ENCODE measurements at places on chromosomes 6 and 20.

DNA sequence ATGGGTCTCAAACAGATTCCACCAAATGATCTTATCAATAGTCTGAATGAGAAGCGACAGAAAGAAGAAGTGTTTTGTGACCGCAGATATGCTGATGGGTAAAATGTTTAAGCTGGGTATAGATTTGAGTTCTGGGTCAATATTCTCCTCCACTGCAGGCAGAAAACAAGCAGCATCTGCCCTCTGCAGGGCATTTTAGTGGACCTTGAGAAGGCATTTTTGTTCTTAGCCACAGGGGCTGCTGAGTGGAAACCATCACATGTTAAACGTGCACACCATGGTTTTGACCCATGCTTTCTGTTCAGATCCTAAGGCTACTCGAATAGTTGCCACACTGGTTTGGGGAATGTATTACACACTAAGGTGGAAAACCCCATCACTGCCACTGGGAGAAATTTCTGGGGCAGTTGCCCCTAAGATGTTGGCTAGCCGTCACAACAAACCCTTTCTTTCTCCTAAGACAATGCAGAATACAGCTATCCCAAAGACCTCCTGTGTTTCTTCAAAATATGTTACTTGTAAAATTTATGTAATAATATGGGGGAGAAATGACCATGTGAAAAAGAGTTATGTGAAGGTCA lies 5.5 kb downstream of the POU3F2 start:
- no peak for DNase-seq

GRCh38 chr6:149323925-149324324 lies 6.4 kb downstream of the TAB2 start:
- no peak for DNase-seq

DNA sequence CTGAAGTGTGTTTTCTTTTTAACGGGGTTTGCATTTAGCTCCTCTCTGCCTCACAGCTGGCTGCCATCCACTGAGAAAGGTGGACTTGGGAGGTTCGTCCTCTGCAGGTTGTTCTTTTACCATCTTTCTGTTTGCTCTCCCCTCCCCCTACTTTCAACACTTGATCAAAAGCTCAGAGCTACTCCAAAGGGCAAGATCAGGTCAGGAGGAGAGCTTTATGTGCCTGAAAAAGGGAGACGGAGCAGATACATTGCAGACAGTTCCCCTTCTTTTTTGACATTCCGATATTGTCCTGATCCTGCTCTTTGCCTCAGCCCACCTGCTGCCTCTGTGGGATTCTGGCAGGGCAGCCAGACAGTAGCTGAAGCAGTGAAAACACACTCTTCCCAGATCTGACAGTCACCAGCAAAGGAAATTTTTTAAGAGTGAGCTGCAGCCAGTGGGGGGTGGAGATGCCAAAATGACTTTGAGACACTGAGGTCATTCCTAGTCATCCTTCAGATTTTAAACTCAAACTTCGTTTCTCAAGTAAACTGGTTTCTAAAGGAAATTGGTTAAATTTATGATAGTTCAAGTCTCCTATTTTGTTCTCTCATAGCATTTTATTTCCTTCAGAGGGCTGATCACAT lies 26.5 kb downstream of the SMLR1 start:
- DNase-seq, result no peak

- no peak for DNase-seq
Measured at GRCh38 chr6:14349507-14349906, 231.9 kb downstream of the CD83 start.

DNA sequence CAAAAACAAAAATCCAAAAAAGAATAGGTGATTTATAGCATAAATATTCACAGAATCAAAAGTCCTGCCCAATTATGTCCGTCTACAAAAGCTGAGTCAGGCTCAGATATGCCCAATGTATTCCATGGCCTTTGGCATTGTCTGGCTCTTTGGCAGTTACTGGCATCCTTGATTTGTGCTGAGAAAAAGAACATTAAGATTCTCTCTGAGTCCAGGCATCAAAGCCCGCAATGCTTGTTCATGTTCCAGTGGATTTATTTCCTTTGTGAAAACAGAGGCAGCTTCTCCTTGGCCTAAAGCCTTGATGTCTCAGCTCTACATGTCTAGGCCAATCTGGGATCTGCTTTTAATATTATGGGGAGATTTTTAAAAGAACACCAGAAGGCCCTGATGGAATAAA lies 76.1 kb upstream of the SLC4A11 start:
- DNase-seq, result no peak
